ENCODE measurements at places on chromosomes 7 and 10.

DNA sequence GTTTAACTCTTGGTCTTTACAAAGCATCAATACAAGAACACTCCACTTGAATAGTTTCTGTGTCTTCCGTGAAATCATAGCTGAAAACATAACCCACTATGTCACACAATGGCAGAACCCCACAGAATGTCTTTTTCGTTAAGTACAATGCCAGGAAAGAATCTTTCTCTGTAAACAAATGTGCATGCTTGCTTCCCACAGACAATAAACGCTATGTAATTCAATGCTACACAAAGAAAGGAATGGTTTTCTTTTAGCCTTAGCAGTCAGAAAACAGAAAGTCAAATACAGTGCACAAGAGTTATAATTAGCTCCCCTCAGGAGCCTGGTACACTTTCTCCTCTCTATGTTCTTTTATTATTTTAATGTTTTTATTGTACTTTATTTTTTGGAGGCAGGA lies 186.1 kb downstream of the SRPK2 start:
- no peak for DNase-seq

DNA sequence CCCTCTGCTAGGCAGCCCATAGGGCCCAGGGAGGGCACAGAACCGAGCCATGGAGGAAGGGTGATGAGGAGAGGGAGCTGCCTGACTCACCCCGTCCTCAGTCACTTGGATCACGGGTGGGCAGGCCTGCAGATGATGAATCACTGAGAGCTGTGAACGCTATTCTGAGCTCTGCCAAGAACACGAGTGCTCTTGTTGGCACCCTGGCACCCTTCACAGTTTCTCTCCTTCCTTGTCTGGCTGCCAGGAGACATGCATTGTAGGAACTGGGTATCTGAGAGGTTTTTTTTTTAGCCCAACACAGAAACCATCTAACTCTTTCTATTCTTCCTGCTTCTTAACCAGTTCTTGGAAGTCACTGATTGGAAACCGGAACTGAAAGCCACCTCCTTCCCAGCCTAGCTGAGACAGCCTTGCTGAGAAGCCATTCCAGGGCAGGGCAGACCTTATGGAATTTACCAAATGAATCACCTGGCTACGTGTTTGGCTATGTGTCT lies 82.1 kb downstream of the SLC37A3 start:
- DNase-seq = no peak

DNA sequence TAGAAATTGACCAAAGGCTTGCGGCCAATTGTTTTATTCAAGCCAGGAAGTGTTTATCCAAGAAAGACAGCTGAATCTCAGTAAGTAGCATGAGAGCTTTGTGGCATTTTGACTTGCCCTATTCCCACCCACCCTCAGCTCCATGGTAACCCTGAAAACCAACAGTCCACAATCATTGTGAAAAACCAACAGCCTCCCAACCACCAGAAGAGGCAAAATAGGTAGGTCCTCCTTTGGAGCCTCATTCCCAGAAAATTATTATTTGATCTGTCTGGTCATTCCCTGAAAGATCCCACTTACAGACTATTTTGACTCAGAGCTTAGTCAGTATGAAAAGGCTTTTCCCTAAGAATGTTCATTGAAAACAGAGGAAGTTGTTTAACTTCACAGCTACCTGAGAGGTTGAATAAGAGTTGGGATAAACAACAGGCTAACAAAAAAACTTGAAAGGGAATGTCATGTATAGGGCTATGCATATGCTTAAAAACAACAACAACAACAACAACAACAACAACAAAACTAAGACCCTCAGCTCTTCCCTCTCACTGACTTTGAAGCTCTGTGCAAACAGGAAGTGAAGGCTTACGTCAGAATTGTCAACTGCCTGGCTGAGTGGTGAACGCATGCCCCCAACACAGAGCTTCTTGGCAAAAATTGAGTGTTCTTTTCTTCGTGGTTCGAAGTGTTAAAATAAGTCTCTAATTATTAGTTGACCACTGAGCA lies 11.2 kb downstream of the KPNA7 start:
- DNase-seq = no peak

DNA sequence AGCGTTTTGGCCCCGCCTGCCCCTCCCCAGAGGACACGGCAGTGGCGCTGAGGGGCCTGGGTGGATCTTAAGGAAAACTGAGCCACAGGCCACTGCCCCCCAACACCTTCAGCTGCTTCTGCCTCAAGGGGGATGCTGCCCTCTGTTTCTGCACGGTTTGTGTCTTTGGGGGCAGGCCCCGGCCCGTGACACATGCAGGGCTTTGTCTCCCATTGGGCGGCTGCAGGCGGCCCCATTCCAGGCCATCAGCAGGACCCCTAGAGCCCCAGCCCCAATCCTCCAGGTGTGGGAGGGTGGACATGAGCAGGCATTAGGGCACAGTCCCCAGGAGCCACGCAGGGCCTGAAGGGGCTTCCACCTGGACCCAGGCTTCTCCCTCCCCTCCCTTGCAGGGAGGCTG lies 25.3 kb upstream of the PPP2R2D start:
- no peak for DNase-seq

GRCh38 chr10:51630640-51631005 lies 68.8 kb downstream of the CSTF2T start:
- no peak for DNase-seq

DNA sequence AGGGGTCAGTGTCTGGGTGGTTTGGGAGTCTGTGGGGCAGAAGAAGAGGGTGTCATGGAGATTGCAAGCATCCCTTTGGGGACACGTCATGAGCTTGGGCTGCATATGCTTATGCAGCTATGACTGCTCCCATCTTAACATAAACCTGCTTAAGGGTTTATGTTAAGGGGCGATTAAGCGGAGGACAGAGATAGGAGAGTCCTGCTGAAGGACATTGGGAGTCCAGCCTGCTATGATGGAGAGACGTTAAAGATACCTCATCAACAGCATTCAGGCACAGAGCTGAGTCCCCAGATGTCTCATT lies 76.8 kb upstream of the AKR1E2 start:
- no peak for DNase-seq

Measured in stimulated activated CD8-positive, alpha-beta memory T cell treated with anti-CD3 and anti-CD28 coated beads, Interleukin-15, amount 100 ng/mL, for 48 hours (primary cell).